ENCODE measurements at places on chromosomes 6 and 20.

- no peak for DNase-seq
These were observed 151.7 kb downstream of the OR2B2 start for GRCh38 chr6:27760464-27760863.

GRCh38 chr6:170525795-170526194 lies 27.3 kb downstream of the PSMB1 start:
- DNase-seq = no peak

GRCh38 chr6:8074213-8074612 lies 10.0 kb upstream of the BLOC1S5 start:
- DNase-seq = no peak

DNA sequence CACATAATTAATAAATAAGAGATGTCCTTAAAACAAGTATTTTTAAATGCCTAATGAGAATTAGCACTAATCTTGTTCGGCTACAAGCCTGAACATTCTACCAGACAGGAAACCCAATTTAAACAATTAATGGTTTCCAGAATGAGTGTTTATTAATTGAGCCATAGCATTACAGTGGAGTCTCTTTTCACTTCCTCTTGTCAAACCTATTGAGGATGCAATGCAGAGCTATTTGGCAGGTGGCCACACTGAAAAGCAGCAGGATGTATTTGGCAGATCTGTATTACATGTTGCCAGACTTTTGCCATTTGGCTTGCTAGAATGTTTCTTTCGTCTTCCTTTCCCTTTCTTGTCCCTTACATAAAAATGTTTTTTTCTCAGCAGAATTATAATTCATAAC lies 475.2 kb upstream of the MARCKS start:
- DNase-seq = no peak

- DNase-seq = no peak
These were observed 60.5 kb upstream of the GGTLC1 start for GRCh38 chr20:24049081-24049480.

- DNase-seq = no peak
These were observed 10.5 kb upstream of the CCR6 start for GRCh38 chr6:167112421-167112820.
